Endothelial cell (in vitro differentiated cells): ENCODE measurements at places on chromosomes 3 and 15. TPM values are rescaled to one million over a fixed set of nuclear protein-coding genes. Genes with fewer than 3 reads are reported as not detected.

DNA sequence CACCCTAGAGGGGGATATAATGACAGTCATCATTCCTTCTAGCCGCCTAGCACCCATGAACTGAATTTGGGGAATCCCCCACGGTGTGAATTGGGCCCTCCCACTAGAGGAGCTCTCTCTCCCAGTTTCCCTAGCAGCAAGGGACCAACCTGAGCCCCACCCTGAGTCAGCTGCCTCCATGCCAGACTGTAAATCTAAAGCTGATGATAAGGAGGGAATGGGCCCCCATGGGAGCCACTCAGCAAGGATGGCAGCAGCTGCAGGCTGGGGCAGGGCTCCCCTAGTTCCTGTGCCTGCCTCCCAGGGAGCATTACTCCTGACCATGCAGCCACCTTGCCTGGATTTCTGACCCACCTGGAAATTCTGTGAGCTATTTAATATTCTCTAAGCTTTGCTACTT is 57.0 kb upstream of the PXYLP1 start:
- H3K27me3 ChIP-seq: no peaks in the 10 kb centered on the region
- no peak for DNase-seq
- H3K4me1 ChIP-seq: no peaks in the 10 kb centered on the region
- no peak overlapping the region for H3K27ac ChIP-seq
- H3K4me3 ChIP-seq: no peak overlapping the region

DNA sequence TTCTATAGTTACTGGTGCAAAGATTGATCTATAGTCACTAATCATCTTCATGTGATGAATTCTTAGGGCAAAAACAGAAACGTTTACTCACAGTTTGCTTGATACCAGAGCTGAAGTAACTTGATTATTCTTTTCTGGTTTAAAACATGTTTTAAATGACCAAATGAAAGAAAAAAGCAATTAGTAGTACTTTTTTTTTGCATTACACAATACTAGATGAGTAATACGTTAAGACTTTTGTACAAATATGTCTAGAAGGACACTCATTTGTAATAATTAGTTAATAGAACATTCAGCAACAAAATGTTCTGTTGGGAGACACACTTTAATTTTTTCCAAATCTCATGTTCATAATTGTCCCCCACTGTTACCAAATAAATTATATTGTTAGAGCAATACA is 523.2 kb downstream of the SOX2 start:
- no peaks in the 10 kb centered on the region for H3K36me3 ChIP-seq

The LYSMD4 gene
- 13.1 TPM for total RNA-seq

- H3K36me3 ChIP-seq: no peaks in the 10 kb centered on the region
- no peak overlapping the region for H3K27ac ChIP-seq
- H3K4me3 ChIP-seq: no peak overlapping the region
- H3K27me3 ChIP-seq: no peaks in the 10 kb centered on the region
- peaks cover 2% of the 10 kb centered on the region for H3K4me1 ChIP-seq
Observed at GRCh38 chr15:87623832-87624231, 632.7 kb downstream of the NTRK3 start.

GRCh38 chr3:126540342-126540849 is 16.4 kb downstream of the CHST13 start:
- H3K4me1 ChIP-seq: no peaks in the 10 kb centered on the region
- DNase-seq: no peak
- no peak overlapping the region for H3K27ac ChIP-seq
- H3K4me3 ChIP-seq: no peak overlapping the region
- H3K27me3 ChIP-seq: peaks cover 5% of the 10 kb centered on the region

DNA sequence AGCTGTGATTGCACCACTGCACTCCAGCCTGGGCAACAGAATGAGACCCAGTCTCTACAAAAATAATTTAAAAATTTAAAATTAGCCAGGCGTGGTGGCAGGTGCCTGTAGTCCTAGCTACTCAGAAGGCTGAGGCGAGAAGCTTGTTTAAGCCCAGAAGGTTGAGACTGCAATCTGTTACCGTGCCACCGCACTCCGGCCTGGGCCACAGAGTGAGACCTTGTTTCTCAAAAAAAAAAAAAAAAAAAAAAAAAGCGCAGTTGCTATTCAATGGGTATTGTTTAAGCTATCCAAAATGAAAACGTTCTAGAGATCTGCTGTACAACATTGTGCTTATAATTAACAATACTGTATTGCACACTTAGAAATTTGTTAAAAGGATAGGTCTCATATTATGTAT is 24.0 kb downstream of the ZNF148 start:
- no peak for DNase-seq
- no peaks in the 10 kb centered on the region for H3K36me3 ChIP-seq
- no peak overlapping the region for H3K4me3 ChIP-seq
- no peaks in the 10 kb centered on the region for H3K27me3 ChIP-seq
- H3K27ac ChIP-seq: no peak overlapping the region

DNA sequence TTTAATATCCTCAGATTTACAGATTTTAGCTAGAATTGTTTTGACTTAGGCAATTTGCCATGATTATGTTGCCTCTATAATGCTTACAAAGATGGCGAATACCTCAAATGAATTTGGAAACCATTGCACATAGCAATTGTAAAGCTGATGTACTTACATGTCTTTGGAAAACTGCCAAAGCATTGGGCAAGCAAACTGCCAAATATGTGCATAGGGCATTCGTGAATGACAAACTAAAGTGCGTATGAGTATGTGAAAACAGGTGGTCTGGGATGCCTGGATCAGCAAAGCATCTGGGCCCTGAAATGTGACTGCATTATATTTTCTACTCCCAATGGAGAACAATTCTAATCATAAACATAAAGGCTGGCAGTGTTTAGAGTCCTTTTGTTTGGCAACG is 445.3 kb upstream of the ROBO1 start:
- H3K36me3 ChIP-seq: no peaks in the 10 kb centered on the region
- no peak for DNase-seq
- H3K27me3 ChIP-seq: no peaks in the 10 kb centered on the region
- no peaks in the 10 kb centered on the region for H3K4me1 ChIP-seq
- H3K4me3 ChIP-seq: no peak overlapping the region
- no peak overlapping the region for H3K27ac ChIP-seq

- H3K36me3 ChIP-seq: peaks cover 7% of the 10 kb centered on the region
- no peak overlapping the region for H3K4me3 ChIP-seq
- no peak overlapping the region for H3K27ac ChIP-seq
- H3K27me3 ChIP-seq: peaks cover 2% of the 10 kb centered on the region
Observed at GRCh38 chr15:29379647-29380046, 110.0 kb upstream of the NSMCE3 start.

DNA sequence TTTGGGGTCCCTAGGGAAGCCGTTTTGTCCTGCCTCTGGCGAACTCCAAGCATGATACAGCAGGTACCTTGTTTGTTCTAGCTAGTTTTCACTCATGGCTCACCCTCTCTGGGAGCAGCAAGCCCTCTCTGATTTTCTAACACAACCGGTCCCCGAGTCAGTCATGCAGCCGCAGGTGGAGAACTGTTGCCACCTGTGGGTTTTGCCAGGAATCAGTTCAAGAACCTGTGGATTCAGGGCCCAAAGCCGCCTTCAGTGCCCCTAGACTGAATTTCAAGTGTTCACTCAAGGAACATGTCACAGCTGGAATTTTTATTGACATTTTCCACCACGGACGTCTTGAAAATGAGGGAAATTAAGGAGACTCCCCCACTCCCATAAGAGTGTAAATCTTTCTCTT is 13.3 kb upstream of the LRRK1 start:
- no peak for DNase-seq
- no peak overlapping the region for H3K27ac ChIP-seq
- H3K4me3 ChIP-seq: no peak overlapping the region

DNA sequence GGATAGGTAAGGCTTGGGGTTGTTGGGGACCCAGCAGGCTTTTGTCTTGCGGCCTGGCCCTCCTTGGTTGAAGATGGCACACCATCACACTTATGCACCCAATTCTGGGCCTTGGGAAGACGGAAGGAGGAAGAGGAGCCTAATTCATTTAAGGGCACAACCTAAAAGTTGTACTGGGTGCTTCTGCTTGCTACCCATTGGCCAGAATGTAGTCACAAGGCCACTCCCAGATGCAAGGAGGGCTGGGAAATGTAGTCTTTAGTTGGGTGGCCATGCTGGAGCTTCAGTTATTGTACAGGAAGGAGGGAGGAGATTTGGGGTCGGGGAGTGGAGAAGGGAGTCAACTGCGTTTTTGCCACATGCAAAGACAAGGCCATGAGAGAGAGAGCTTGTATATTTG is 109.2 kb downstream of the TMEM266 start:
- peaks cover 10% of the 10 kb centered on the region for H3K4me1 ChIP-seq
- no peak overlapping the region for H3K27ac ChIP-seq
- no peak for DNase-seq
- no peak overlapping the region for H3K4me3 ChIP-seq
- peaks cover 8% of the 10 kb centered on the region for H3K27me3 ChIP-seq

- no peaks in the 10 kb centered on the region for H3K36me3 ChIP-seq
- H3K27me3 ChIP-seq: no peaks in the 10 kb centered on the region
- no peak overlapping the region for H3K4me3 ChIP-seq
- DNase-seq: no peak
Observed at GRCh38 chr3:56484122-56484521, 15.9 kb upstream of the ERC2 start.

DNA sequence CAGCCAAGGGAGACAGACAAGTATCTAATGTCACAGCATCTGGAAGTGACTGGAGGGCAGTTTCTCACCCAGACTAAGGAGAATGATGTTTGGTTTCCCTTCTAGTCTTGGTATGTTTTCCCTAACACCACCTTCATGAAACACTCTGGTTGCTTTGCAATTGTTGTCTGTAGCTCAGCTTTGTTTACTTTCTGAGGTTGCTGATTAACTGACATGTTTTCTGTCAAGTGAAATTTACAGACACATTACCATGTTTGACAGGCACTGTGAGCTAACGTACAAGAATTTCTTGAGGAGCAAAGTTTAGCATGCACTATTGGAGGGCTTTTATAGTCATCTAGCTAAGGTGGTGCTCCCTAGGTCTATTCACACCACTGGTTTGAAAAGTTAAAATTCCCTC is 131.6 kb upstream of the NECTIN3 start:
- peaks cover 1% of the 10 kb centered on the region for H3K27me3 ChIP-seq
- H3K4me3 ChIP-seq: no peak overlapping the region
- peaks cover under 1% of the 10 kb centered on the region for H3K4me1 ChIP-seq
- no peak for DNase-seq
- H3K36me3 ChIP-seq: no peaks in the 10 kb centered on the region

GRCh38 chr3:58681863-58682262 is 15.3 kb upstream of the FAM3D start:
- peaks cover 7% of the 10 kb centered on the region for H3K4me1 ChIP-seq
- no peak overlapping the region for H3K27ac ChIP-seq
- peaks cover 8% of the 10 kb centered on the region for H3K36me3 ChIP-seq

The CRYGS gene
- 5.8 TPM for total RNA-seq

- no peak for DNase-seq
- peak overlapping the region; percentile 87 for H3K4me3 ChIP-seq
- peaks cover 58% of the 10 kb centered on the region for H3K4me1 ChIP-seq
- no peaks in the 10 kb centered on the region for H3K36me3 ChIP-seq
Observed at GRCh38 chr3:169242708-169243513, 420.6 kb downstream of the MECOM start.

GRCh38 chr15:85494048-85494777 is 113.8 kb downstream of the AKAP13 start:
- H3K36me3 ChIP-seq: peaks cover 4% of the 10 kb centered on the region
- H3K4me3 ChIP-seq: no peak overlapping the region
- H3K27me3 ChIP-seq: peaks cover 5% of the 10 kb centered on the region

DNA sequence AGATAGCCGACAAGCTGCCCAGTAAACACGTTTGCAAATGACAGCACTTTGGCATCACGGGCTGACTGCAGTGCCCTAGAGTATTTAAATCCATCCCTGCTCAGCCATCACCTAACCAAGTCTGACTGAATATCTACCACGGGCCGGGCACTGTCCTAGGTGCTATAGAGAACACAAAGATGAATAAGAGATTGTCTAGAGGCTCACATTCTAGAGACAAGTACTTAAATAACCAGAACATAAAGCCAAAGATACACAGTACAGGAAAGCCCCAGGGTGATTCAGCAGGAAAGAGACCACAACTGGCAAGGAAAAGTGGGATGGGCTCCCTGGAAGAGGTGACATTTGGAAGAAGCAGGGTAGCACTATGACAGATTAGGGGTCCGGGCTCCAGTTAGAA is 103.5 kb downstream of the MYLK start:
- no peak overlapping the region for H3K27ac ChIP-seq
- H3K27me3 ChIP-seq: no peaks in the 10 kb centered on the region
- no peak overlapping the region for H3K4me3 ChIP-seq
- DNase-seq: no peak
- H3K36me3 ChIP-seq: no peaks in the 10 kb centered on the region

DNA sequence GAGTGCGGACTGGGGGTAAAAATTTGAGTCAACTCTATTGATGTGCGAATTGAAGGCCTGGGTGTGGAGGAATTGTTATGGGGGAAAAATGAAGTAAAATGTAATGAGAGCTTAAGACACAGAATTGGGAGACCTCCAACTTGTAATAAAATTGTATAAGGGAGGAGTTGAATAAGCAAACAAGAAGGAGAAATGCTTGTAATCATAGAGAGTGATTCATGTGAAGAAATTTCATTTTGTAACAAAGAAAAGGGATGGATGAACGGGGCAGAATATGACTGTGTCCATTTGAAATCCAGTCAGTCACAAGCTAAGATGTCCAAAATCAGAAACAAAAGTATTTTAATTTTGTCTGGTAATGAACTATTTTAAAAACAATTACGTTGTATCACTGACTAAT is 552.3 kb downstream of the NAALADL2 start:
- no peaks in the 10 kb centered on the region for H3K27me3 ChIP-seq
- H3K4me1 ChIP-seq: no peaks in the 10 kb centered on the region
- no peak overlapping the region for H3K27ac ChIP-seq
- no peaks in the 10 kb centered on the region for H3K36me3 ChIP-seq
- no peak overlapping the region for H3K4me3 ChIP-seq

- no peak overlapping the region for H3K27ac ChIP-seq
- H3K36me3 ChIP-seq: no peaks in the 10 kb centered on the region
- no peak overlapping the region for H3K4me3 ChIP-seq
- DNase-seq: no peak
Observed at GRCh38 chr3:111741181-111741580, 117.9 kb upstream of the PHLDB2 start.

GRCh38 chr3:22858486-22858885 is 344.6 kb upstream of the UBE2E2 start:
- H3K4me1 ChIP-seq: no peaks in the 10 kb centered on the region
- H3K27ac ChIP-seq: no peak overlapping the region
- no peak for DNase-seq

DNA sequence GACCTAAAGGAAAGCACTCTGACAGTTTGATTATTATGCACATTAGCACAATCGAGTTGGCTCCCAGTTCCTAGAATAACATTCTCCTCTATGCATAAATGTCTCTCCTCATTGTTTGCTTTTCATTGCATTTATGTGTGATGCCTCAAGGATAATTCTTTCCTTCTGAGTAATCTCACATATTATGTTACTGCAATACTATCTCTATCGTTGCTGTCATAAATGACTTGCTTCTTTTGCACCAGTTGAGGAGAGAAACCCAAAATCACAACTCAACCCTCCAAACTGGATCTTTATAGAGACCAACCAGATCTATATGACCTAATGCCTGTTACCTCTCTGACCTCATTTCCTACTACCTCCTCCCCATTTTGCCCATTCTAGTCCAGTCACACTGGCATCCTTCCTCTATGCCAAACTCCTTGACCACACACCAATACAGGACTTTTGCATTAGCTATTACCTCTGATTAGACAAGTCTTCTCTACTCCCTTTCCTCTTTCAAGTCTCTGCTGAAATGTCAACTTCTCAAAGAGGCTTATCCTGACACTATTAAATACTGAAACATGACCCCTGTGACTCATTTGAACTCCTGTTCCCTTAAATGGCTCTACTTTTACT is 1026.0 kb downstream of the TUSC7 start:
- no peaks in the 10 kb centered on the region for H3K27me3 ChIP-seq
- peaks cover 5% of the 10 kb centered on the region for H3K4me1 ChIP-seq
- no peak overlapping the region for H3K4me3 ChIP-seq
- H3K36me3 ChIP-seq: no peaks in the 10 kb centered on the region
- no peak for DNase-seq
